ENCODE measurements at places on chromosomes 1 and 21.

DNA sequence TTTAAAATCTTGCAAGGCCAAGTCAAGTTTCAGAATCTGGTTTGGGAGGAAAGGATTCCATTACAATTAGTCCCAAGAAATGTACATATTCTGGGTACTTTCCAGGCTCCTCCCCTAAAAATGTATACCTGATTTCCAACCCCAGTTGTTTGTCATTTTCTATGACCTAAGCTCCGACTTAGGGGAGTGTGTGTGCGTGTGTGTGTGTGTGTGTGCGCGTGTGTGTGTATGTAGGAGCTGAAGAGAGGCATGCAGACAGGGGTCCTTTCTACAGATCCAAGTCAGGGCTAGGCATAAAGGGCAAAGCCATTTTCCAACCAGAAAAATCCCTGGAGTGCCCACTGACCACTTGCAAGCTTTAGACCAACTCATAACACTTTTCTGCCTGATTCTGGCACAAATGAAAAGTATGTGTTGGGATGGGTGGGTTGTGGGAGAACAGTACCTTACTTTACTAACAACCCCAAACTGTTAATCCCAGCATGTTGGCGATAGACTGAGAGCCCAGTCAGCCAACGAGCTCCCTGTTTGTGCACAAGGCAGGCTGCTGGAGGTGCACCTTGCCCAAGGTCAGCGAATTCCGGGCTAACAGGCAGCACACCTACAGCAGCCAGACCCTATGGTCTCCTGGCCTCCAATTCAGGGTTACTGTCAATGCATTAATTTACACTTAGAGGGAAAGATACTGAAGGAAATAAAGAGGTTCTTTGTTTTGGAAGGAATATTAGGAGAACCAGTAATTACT lies 1.7 kb downstream of the TRABD2B start:
- DNase-seq = no peak

DNA sequence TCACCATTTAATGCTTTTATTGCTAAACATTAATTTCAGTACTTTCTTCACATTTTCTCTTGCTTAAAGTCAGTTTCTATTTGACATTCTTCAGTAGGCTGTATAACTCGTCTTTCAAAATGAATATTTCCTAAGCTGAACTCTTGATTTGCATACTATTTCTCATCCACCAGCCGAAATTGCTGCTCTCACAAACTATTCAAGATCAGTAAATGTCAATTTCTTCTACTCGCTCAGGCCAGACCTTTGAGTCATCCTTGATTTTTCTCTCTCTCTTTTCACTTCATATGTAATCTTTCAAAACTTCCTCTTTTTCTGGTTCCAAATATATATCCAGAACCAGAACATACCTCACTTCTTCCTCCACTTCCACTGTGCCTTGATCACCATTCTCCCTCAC lies 990.0 kb downstream of the KCNT2 start:
- no peak for DNase-seq

DNA sequence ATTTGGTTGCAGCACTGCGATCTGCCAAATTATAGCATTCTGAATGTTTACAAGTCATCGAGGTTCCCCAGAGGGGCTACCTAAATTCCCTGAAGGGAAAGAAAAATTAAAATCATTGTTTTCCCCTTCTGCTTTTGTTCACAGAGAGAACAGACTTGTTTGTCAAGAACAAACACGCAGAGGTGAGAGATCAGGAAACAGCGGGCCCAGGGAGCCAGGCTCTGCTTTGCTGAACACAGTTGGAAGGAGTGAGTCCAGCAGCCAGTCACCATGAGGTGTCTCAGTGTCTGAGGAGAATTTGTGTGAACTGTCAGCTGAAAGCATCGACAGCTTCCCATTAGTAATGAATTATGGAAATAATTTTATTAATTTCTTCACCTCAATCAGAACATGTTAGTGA lies 52.5 kb downstream of the RWDD3 start:
- DNase-seq = no peak

DNA sequence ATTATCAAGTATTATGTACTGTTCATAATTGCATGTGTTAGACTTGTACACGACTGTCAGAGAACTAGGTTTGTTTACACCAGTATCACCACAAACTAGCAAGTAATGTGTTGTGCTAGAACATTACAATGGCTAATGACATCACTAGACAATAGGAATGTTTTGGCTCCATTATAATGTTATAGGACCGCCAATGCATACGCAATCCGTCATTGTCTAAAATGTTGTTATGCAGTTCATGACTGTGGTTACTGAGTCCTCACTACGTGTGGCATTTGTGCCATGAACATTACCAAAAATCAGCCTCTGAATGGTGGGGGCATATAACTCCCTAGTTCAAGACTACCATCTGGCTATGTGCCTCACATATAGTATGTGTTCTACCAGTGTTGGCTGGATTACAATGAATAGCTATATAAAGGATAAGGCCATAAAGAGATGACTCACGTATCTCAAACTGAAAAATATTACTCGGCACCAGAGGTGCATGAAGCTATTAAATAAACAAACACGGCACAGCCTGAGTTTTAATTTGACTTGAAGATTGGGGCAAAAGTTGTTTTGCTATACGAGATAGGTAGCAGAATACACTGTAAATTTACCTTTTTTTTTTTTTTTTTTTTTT lies 89.1 kb upstream of the COL24A1 start:
- DNase-seq = no peak

DNA sequence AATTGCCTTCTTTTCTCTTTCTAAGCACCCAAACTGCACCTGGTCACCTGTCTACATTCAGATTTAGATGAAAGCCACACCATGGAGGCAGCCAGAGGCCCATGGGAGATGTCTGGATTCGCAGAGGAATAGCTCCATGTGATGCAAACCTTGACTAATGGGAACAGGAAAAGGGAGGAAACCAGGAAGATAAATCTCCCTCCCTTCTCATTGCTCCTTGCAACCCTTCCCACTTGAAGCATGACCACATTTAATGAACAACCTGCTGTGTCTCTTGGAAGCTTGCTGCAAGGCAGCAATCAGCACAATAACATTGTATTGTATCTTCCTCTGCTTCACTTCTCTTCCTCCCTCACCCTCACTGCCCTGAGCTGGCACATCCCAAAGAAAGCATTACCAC lies 42.6 kb upstream of the KLF17 start:
- DNase-seq = no peak

- DNase-seq = no peak
These were observed 12.6 kb downstream of the CDKN2C start for GRCh38 chr1:50982611-50983010.

DNA sequence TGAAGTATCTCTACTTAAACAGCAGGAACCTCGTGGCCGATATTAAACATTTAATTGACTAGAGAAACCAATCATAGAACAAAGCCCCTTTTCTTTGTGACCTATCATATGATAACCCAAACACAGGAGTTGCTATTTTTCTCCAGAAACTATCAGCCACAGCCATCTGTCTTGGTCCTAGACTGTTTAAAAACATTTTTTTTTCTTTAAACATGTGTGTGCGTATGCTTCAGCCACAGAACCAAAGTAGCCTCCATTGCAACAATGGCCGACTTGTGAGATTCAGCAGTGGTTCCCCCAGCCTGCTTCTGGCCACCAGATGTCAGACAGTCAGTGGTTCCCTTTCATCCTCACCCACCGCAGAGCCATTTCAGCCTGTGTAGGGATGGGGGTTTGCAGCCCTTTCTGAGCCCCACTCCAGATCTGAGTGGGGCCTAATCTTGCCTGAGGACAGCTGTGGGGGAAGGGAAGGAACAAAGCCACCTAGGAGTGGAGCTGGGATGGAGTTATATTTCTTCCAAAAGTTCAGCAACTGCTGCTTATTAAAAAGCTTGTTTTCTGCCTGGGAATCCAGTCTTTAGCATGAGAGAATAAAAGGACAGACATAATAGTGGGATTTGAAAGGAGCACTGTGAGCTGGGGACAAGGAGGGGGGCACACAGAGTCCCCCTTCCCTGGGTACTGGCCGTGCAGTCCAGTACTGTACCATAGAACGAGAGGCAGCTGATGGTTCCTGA lies 11.7 kb upstream of the IGSF3 start:
- no peak for DNase-seq

DNA sequence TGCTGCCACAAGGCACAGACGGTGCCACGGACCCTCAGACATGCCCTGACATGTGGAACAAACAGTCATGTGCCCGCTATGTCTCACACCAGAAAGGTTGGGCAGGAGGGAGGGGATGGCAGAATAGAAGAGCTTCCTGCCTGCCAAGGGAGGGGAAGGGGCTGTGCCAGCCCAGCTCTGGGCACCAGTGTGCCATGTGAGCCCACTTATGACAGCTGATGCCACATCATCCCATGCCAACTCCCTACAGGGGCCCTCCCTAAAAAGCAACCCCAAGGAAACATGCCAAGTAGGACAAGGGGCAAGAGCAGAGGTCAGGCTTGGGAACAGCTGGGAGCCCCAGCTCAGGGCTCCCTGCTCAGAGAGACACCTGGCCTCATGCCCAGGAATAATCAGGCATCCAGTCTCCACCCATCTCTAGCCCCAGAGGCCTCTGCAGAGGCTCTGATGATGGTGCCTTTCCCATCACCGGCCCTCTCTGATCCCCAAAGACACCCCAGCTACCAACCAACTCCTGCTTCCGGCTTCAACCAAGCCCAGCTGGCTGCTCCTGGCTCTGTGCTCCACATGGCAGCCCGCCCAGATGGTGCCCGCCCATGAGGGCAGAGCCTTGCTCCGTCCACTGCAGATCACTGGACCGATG lies 10.3 kb downstream of the ADGRB2 start:
- no peak for DNase-seq

DNA sequence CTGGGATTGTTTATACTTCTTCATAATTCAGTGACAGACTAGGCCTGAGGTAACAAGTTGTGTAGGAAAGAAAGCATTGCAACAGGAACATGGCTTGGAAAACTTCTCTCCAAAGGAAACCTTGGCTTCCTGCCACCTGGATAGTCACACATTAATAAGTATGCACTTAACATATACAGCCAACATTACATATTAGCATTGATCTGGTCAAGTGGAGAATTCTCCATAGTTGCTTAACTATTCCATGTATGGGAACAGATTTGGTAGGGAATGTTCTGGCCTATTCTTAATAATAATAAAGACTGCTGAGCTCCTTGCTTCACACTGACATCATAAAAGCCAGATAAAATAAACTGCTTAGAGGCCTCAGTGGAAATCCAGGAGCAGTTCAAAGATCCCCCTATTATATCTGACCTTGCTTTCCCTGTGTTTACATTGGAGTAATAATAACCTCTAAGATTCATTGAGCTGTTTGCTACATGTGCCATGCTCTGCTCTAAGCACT lies 27.2 kb upstream of the NFIA start:
- DNase-seq = no peak

DNA sequence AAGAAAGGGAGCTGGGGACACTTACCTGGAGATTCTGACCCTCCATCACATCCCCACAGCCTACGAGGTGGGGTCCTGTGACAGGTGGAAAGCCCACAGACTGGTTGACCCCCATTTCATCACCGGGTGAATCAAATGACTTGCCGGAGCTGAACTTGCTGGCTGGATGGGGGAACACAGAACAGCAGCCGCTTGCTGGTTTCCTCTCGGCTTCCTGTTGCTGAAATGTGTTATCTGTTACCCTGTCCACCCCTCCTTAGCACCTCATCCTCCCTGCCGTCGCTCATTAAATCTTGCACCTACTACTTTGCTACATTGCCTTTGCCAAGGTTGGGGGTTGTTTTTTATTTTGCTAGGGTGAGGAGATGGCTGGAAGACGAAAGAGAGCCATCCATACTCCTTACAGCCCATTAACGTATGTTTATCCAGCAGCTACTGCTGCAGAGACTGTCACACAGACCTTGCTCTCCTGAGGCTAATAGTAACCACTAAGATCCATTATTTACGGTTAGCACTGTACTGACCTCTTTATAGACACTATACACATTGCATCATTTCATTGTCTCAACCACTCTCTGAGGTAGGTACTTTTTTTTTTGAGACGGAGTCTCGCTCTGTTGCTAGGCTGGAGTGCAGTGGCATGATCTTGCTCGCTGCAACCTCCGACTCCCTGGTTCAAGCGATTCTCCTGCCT lies 7.0 kb downstream of the PAFAH2 start:
- peak; percentile 14 for DNase-seq

DNA sequence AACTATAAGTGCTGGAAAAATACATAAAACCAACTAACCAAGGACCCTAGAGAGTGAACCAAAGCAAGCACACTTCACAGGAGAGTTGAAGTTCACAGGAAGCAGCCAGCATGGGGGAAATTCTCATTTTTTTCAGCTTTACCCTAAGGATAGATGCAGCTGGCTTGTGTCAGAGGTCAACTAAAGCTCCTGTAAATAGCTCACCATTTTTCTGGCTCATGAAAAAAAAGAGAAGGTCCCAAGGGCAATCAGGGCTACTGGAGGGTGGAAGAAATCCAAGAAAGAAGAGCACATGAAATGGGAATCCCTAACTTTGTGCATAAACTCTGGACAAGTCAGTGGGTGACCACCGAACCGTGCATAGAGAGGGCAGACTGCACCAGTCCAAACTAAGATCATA lies 58.3 kb downstream of the KCNJ15 start:
- DNase-seq = no peak

DNA sequence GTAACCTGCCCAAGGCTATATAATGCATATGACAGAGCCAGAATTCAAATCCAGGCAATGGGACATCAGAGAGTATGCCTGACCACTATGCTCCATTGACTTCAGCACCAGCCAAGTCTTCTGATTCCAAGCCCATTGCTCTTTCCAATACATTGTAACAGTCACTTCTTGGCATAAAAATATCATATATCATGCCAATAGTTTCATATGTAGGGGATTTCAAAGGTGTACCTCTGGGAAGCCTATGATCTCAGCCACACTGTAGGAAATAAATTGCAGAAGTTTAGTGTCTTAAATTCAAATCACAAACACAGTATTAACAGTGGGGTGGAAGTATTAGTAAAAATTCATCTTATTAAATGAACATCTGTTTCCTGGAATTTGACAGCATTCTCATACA lies 30.0 kb upstream of the ROR1 start:
- DNase-seq = no peak

DNA sequence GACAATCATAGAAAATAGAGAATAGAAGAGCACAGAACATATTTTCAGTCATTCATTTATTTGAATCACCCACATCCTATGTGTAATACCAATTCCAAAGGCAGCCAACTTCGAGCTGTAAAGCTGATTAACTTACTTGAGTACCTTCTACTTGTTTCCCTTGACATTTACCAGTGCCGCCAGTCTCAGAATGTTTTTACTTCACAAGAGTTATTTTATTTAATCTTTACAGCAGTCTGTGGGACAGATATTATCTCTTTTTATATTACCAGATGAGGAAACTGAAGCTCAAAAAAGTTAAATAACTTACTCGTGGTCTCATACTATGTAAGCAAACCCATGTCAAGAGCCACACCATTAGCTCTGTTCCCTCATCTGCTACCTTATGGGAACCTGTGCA lies 56.6 kb downstream of the FGGY start:
- DNase-seq = no peak

Measured in activated CD4-positive, CD25-positive, alpha-beta regulatory T cell (primary cell).